Spinal cord (tissue), 10 donors: ENCODE measurements at places on chromosomes 2 and 18.

DNA sequence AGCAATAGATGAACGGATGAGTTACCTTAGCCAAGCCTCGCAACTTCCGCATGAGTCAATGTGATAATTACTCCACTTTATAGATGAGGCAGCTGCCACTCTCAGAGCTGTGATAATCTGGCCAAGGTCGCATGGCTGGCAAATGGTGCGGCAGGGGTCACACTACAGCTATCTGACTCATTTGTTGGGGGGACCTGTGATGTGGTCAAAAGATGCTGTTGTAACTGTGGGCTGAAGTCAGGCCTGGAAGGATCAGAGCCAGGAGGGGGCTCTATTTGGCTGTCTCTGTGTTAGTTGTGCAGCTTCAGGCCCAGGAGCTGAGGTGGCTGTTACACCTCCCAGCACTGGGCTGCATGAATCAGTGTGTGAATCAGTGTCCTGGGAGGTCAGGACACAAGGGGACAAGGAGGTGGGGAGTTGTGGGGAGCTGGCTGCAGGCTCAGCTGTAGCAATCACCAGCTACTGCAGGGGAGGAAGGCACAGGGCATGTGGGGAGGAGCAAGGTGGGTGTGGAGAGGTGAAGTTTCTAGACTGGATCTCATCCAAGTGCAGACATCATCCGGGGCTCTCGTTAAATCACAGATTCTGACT is 33.1 kb downstream of the NGEF start:
- no peak for DNase-seq

- DNase-seq: no peak
Observed at GRCh38 chr2:181465676-181466375, 8.6 kb downstream of the ITGA4 start.

DNA sequence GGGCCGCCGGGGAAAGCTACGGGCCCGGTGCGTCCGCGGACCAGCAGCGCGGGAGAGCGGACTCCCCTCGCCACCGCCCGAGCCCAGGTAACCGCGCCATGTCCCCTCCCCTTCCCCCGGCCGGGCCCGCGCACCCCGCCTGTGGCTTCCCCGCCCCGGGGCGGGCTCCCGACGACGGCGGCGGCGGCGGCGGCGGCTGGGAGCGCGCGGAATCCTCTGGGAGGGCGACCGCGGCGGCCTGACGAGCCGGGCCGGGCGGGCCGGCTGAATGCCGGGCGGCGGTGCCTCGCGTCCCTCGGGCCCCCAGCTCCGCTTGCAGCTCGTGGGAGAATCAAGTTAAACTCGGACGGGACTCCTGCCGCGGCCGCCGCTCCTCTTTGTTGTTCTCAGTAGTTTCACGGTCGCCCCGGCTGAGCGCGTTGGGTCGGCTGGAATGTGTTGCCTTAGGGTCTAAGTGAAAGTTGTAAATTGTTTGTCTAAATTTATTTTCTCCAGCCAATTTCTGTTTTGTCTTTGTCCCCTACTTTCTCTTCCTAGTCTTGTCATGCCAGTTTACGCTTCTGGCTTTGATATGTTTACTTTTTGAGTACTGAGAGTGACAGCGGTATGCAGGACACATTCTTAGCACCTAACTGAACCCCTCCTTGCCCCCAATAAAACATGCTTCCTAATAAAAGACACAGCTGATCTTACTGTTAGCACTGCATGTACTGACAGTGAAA is 685 bp downstream of the SMAD4 start:
- no peak for DNase-seq

GRCh38 chr2:157891643-157892041 is 15.5 kb upstream of the ACVR1 start:
- no peak for DNase-seq

DNA sequence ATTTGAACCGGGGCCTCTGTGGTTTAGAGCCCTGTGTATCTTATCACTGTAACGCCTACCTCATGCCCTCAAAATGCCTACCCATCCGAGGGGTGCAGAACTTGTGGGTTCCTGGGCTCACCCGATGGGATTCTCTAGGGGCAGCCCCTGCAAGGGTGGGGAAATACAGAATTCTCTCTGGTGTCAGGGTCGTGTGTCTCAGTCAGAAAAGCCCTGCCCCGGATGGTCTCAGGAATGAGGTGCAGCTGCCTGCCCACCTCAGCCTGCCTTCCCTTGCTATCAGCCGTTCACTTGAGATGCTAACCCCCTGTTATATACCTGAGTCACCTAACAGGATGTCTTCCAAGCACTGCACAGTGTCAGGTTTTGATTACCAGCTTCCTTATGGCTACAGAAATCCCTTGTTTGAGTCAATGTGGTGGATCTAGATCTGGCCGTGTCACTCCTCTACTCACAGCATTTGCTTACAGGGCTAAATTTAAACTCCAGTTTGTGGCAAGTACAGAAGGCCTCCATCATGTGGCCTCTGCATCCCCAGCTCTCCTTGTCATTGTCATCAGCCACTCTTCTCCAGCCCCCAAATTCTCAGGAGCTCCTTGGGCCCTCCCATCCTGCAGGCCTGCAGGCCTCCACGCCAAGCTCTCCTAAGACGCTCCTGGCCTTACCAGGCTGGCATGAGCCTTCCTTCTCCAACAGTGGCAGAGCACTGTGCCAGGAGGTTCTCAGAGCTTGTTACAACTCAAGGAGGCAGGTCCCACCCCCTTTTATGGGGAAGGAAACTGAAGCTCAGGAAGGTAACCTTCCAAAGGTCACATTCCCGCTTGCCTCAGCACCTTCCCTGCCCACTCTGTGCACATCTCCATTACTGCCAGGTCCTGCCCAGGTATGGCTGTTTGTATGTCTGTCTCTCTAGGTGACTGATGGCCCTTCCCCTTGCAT is 14.3 kb upstream of the MAP3K2 start:
- no peak for DNase-seq

DNA sequence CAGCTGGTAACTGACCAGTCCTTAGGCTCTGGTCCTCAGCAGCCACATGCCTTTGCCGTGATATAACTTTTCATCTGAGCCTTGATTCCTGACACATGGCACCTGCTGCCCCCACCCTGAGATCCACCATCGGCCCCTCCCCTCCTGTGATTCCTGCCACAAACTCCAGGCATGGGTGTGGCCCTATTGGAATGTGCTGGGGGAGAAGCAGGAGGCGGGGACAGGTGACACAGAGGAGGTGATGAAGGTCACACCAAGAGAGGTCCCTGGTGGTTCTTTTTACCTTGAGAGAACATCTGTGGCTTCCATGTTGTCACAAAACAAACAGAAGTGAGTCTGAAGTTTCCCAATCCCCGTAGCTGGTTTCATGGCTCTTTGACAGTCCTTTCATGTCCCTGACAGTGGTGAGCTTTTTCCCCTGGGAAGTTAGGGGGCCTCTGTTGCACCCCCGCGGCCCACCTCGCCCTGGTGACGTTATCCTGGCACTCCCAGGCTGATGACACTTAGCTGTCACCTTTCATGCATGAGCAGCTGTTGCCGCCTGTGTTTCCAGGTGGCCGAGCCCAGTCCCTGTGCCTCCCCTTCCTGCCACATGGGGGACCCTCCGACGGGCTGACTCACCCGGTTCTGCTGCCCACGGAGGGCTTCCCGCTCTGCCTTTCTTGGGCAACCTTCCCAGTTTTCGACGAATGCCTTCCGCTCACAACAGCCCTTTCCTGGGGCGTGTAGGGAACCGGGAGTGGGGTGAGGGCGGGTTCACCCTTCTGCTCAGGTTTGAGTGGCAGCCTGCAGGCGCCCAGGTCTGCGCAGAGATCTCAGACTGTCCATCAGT is 66.3 kb upstream of the GLI2 start:
- no peak for DNase-seq

- DNase-seq: no peak
Observed at GRCh38 chr2:207848545-207848928, 78.8 kb upstream of the FZD5 start.

GRCh38 chr2:239773228-239774141 is 251.7 kb downstream of the NDUFA10 start:
- DNase-seq: no peak

- peak; percentile 88 for DNase-seq
Observed at GRCh38 chr2:85887566-85888019, 1.2 kb downstream of the ST3GAL5 start.

GRCh38 chr18:55233857-55234256 is 274.6 kb upstream of the CCDC68 start:
- DNase-seq: no peak

DNA sequence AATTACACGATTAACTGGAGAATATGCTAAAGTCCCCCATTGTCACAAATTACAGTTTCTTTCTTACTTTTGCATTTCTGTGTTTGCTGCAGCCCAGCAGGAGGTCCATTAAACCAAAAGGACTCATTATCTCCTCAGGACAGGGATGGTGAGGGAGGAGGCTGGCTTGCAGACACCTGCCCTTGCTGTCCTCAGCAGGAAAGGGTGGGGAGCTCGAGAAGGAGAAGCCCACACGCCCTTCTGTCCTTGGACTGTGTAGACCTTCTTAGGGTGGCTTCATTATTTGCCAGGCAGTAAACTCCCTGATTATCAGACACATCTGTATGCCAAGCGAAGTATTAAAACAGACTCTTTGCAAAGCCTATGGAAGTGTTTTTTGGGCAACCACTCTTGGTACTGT is 196.0 kb downstream of the LDLRAD4 start:
- no peak for DNase-seq

DNA sequence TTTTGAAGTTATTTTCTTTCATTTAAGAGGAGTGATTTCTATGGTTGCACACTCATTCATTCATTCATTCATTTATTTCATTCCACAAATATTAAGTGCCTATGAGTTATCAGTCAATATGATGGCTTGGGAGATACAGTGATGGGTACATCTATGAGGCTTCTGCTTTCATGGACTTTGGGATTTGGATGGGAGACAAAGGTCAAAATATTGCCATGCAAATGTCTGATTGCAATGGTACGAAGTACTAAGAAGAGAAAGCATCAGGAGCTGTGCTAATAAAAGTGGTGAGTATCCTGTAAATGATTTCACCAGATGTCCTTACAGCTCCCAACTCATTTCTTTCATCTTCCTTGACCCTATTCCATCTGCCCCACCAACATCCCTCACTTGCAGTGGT is 174.4 kb upstream of the MEX3C start:
- no peak for DNase-seq

GRCh38 chr2:12700989-12701388 is 15.7 kb upstream of the TRIB2 start:
- no peak for DNase-seq

GRCh38 chr2:98026292-98026691 is 30.5 kb upstream of the TMEM131 start:
- no peak for DNase-seq

GRCh38 chr2:207662203-207662602 is 37.0 kb upstream of the METTL21A start:
- DNase-seq: no peak

DNA sequence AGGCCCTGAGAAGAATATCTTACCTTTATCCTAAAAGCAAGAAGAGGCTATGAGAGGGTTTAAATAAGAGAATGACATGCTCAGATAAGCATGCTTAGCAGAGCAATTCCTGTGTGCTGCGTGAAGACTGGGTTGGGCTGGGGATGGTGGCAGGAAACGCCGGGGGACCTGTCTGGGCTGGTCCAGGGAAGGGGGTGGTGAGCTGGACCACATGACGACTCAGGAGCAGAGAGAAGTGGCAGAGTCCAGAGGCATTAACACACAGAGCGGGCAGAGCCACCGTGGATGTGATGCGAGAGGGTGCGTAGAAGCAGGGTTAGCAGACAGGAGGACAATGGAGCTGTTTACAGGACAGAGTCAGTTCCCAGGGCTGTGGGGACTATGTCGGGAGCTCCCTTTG is 84.5 kb downstream of the ZBTB7C start:
- no peak for DNase-seq

DNA sequence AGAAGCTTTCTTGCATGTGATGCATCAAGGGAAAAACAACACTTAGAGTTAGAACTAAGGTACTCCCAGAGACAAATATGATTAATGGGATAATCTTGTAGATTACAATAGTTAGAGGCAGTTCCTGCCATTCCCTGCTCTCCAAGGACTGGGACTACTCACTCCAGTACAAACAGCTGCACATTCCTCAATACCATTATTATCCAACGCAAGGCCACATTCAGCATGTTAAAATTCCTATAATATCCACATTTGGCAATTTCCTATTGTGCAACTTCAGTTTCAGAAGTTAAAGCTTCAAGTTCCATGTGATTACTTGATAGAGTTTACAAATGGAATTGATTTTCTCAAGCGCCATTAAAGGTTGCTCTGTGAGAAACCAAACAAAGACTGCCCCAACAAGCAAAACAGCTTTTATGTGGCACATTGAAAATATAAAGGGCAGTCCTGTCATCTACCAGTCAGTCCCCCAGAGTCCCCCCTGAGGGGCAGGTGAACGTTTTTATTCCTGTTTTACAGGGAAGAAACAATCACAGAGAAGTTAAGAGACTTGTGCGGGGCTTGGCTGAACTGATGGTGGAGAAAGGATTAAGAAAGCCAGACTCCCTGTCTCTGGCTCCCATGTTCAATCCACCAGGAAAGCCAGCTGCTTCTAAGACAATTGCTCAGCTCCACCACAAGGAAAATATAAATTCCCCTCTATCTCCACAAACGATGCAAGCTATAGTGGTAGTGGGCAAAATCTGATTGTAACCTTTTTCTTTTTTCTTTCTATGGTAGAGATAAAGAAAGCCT is 72.6 kb downstream of the TXNL1 start:
- DNase-seq: no peak

DNA sequence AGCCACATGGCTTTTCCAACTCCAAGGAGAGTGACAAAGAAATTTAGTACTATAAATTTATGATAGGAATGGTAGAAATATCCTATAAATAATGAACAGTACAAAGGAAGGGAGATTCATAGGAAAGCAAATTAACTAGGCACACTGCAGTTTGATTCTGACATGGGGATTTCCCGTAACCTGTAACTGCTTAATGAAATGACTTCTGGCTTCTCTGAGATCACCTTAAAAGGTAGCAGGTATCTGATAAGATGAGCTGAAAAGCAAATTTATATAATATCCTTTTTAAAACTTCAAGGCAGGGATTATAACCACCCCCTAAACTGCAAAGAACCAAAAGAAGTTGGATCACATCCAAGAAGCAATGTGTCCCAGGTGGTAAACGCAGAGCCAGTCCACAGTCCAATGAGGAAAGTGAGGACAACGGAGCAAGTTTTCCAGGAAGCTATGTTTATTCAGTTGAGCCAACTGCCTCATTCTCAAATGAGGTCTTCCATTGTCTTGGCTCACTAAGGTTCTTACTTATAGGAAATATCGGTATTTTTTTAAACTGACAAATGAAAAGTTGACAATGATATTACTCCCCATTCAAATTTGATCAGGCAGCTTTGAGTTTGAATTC is 43.0 kb downstream of the WIPF1 start:
- no peak for DNase-seq

DNA sequence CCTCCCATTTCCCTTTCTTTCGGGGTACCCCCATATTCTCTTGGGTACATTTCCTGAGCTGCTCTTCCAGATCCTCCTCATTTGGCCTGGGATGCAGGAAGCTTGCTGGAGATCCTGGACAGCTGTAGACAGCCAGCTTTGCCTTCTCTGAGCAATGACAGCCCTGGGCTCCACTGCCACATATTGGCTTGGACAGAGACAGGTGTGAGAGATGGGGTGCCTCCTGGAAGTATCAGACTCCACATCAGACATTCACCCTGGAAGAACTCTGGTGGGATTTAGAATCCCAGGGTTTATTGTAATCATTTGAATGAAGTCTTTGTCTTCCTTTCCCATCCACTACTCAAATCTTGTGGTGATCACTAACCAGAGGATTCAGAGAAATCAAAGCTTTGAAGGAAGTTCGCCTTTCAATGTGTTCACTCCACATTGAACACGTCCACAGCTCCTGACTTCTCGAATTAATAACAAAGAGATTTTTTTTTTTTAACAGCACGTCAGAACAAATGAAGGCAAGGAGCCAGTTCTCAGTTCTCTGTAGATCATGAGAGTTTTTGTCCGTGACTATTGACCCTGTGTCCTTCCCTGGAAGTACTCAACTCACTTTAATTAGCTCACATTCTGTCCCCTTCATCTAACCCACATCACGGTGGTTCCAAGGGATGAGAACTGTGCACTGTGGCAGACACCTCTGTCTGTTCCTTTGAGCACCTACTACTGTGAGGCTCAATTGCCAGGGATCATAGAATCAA is 377.6 kb upstream of the TRIB2 start:
- DNase-seq: no peak
